Stimulated activated CD8-positive, alpha-beta memory T cell treated with anti-CD3 and anti-CD28 coated beads, Interleukin-2, amount 100 ng/mL, for 48 hours (primary cell): ENCODE measurements at places on chromosomes 2 and 18.

- no peak for DNase-seq
Measured at GRCh38 chr2:232770207-232770606, 6.2 kb downstream of the KCNJ13 start.

GRCh38 chr2:86069091-86069685 lies 36.5 kb downstream of the POLR1A start:
- DNase-seq, result no peak

DNA sequence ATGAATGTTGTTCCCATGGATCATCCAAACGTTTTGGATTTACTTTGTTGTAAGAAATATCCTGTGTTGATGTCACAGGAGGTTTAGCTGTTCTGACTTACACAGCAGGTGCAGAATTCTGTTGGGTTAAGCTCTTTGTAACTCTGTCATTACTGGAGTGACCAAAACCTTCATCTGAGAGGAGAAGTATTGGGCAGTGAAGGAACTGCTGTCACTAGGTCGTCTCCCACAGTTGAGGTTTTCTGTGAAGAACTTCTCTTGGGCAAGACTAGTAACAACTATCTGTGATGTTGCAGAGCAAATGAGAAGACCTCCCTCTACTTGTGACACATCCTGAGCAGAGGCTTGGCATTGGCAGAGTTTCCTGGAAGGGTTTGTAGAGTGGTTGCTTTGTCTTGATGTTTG lies 2.9 kb downstream of the SPTBN1 start:
- no peak for DNase-seq

DNA sequence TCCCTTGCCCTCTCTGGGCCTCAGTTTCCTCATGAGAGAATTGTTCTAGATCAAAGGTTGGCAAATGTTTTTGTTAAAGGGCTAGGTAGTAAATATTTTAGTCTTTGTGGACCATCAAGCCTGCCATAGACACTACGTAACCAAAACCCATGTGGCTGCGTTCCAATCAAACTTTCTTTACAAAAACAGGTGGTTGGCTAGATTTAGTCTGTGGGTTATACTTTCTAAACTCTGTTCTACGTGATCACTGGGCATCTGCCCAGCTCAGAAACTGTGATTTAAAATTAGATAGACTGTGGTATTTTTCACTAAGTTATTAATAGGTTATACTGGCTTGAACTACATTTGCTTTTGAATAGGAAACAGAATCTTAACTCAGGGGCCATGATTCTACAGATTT lies 149.8 kb upstream of the DCC start:
- DNase-seq, result no peak

DNA sequence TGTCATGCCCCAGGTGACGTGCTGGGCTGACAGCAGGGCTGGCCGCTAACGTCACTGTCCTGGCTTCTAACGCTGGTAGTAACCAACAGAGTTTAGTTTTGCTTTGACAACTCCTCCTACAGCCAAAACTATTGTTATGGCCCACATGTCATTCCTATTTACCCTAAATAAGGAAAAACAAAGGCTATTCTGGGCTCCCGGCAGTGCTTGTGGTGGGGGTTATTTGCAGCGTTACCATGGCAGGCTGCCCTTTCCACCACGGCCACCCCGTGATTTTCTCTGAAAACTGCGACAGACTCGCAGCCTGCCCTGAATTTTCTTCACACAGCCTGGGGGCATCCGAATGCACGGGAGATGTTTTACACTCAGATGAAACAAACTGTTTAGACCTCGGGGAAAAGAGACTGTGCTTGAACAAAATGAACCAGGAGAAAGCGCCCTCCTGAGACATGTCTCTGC lies 115.2 kb downstream of the FAM210A start:
- DNase-seq, result no peak

DNA sequence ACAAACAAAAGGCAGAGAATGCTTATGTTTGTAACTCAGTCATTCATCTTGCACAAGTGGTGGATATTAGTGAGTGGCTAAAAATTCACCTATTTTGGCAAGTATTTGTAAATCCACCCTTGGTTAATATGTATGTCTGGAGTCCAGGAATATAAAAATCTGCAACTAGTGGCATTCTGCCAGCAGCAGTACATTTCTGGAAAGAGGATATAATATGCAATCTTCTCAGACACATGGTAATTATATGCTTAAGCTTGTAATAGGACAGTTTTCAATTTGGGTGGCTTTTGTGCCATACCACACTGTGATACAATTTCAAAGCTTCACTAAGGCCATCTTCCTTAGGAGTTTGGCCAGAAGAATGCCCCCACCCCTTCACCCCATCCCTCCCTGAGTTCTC lies 693.3 kb downstream of the MBD2 start:
- no peak for DNase-seq

DNA sequence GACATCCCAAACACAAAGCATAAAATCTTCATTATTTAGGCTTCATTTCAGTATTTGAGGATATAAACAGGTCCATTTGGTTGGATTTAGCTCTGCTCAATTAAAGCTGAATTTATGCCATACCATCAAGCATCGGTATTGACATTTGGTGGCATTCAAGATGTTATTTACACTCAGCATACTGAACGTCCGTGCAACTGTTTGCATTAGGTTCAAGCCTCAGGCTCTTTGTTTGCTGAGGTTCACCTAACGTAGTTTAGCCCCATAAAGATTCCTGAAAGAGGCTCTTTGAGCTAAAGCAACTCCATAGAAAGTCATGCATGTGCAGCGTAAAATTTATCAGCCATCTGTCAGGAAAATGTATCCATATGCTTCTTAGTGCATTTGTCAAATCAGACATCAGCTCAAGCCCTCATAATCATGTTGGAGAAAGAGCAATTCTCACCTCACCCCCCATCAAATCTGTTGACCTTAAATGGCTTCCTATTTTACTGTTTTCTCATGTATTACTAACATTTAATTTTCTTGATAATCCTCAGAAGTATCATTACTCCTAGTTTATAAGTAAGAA lies 366.9 kb downstream of the EPHA4 start:
- DNase-seq, result no peak

DNA sequence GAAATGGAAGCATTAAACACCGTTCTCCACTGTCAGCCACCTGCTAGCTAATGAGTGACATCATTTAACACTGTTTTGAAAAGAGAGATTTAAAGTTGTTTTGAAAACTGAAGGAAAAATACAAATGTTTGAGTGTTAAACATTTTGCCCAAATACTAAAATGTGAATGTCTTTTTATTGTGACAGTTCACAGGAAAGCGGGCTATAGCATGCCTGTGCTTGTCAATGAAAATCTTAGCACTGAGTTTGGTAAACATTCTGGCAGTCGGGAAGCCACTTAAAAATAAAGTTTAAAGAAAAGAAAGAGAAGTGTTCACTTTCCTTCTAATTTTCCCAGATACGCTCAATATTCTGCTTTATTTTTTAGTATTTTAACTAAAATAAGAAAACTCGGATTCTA lies 40.3 kb upstream of the SMIM21 start:
- DNase-seq, result no peak

- no peak for DNase-seq
Measured at GRCh38 chr2:47964722-47965434, 58.6 kb upstream of the FBXO11 start.

- no peak for DNase-seq
Measured at GRCh38 chr2:30486655-30487054, 39.6 kb downstream of the LCLAT1 start.

DNA sequence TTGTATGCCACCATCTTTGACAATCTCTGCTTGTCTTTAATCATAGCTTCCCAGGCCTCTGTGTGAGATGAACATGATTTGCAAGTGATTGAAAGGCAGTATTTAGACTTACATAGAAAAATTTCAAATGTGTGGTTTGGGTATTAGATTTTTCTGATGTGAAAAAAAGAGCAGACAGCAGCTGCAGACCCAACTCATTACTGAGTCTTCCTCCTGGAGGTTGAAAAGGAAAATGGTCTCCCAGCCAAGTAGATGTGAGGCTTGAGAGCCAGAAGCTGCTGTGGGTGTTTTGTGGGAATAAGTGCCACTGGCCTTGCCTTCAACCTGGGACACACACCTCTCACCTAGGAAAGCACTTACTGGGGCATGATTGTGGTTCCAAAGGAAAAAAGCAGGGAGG lies 92.5 kb downstream of the KCTD18 start:
- no peak for DNase-seq

- DNase-seq, result no peak
Measured at GRCh38 chr2:48144777-48145176, 238.5 kb upstream of the FBXO11 start.

DNA sequence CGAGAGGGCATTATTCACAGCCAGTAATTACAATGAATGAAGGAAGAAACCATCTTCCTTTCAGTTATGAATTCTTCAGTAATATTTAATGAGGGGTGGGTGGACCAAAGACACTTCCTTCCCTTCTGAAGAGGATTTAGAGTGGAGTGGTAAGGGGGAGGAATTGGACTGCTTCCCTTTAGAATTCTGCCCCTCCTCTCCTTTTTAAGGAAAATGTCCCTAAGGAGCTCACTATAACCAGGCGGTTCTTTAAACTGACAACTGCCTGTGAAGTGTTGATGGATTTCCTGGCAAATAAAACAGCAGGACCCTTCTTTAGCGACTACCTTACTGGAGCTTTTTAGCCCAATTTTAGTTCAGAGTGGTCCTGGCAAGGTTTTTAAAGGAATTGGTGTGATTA lies 86.4 kb downstream of the LIMS1 start:
- no peak for DNase-seq

DNA sequence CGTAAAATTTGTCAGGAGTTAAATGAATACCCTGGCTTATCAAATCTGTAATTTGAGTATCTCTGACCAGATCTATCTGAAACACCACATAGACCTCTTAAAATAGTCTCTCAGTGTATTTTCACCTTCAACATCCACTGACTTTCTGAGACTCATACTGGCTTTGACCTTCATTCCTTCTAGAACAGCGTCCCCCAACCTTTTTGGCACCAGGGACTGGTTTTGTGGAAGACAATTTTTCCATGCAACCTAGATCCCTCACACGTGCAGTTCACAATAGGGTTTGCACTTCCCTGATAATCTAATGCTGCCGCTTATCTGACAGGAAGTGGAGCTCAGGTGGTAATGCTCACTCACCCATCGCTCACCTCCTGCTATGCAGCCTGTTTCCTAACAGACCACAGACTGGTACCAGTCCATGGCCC lies 3.2 kb downstream of the NBAS start:
- DNase-seq, result no peak

DNA sequence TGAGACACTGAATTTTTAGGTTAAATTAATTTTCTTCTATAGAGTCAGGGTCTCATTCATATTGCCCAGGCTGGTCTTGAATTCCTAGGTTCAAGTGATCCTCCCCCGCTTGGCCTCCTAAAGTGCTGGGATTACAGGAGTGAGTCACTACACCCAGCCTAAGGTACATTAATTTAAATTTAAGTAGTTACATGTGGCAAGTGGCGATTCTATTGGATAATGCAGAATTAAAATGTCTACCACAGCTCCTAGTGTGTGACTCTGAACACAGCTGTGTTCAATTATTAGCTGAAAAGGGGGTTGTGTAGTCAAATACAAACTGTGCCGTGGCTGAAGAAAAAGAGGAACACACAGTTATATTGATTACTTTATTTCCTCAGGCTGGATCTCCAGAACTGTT lies 2.2 kb upstream of the CAD start:
- DNase-seq, result no peak

GRCh38 chr18:39149211-39149806 lies 1583.7 kb upstream of the CELF4 start:
- no peak for DNase-seq

DNA sequence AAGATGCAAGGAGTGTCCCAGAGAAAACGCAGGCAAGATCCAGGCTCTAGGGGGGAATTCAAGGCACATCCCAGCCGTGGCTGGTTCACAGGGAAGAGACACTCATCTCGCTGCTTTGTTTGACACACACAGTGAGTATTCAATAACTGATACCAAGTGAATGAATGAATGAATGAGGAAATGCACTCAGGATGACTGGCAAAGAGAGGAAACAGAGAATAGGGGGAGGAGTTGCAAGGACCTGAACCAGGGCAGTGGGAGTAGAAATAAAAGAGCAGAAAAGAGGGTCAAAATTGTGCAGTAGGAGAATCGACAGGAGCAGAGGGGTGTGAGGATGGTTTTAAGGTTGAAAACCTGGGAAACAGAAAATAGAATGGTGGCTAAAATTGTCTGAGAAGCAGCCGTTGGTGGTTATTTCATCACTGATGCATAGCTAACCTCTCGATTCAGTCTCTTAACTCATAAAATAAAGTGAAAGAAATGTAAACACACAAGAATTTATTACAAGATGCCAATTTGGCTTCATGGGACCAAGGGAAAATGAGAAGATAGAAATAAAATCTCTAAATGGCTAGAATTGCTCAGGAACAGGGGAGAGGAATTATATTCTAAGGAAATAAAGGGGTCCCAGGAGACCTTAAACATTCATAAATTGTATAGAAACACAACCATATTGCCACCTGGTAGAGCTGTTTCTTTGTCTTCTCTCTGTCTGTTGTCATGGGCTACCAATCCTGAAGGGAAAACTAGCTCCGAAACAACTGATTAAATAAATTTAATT lies 63.9 kb upstream of the PHLPP1 start:
- no peak for DNase-seq

- DNase-seq, result no peak
Measured at GRCh38 chr2:191846515-191847476, at the start of gene CAVIN2. Gene CAVIN2 (minus strand): TSS chr2:191847088. CDS start chr2:191846925, 163 bp downstream.

- DNase-seq, result no peak
Measured at GRCh38 chr2:112794131-112794733, 9.9 kb upstream of the IL1A start.

DNA sequence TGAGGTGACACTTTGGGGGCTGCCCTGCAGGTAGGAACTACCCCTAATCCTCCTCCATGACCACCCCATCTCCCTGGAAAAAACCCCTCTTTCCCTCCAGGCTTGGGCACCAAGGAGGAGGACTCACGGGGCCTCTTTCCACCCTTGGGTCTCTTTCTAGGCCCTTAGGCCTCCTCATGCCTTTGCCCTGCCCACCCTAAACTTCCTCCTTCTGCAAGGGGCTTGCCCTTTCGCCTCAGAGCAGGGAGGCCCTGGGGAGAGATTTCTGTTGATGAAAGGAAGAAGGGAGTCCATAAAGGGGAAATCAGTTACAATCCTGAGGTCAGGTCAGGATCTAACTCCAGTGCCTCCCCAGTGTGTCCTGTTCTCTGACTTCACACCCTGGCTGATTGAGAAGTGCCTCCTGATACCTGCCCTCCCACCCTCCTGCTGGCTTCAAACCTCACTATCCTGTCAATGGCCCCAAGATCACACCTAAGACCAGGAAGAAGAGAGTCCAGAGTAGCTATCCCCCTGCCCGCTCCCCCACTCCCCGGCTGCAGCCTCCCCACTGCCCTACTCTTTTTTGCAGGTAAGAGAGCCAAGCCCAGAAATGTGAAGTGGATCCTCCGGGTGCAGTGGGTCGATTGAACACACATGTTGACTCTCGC lies 16.7 kb upstream of the TNS1 start:
- no peak for DNase-seq

- no peak for DNase-seq
Measured at GRCh38 chr2:229627728-229628127, 86.6 kb downstream of the DNER start.

DNA sequence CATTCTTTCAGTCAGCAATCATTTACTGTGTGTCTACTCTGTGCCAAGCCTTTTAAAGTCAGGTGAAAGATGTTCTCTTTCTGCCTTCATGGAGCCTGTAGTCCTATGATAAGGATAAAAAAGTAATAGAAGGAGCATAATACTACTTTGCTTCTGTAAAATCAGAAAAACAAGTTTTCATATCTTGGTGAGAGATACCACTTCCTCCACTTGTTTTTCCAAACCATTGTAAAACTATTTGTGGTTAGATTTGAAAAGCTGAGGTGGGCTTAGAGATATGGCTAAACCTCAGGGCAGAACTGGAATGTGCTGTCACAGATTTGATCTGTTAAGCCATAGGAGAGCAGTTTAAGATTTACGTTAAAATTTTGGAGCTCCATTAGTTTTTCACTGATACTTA lies 104.7 kb upstream of the FAM117B start:
- no peak for DNase-seq

- DNase-seq, result peak; percentile 75
Measured at GRCh38 chr2:240893363-240893844, 2.6 kb downstream of the MAB21L4 start.
